ENCODE measurements at places on chromosomes 5 and 9. TPM values are rescaled to one million over a fixed set of nuclear protein-coding genes. Genes with fewer than 3 reads are reported as not detected.

C1QTNF3 gene
- total RNA-seq: 4.0 TPM

PCDH1 gene
- 28.3 TPM for total RNA-seq

GTF3C5 gene
- total RNA-seq: 68.2 TPM

SPINK6 gene
- not detected for total RNA-seq

C1QTNF2 gene
- total RNA-seq: under 0.01 TPM

TPRN gene
- total RNA-seq: 9.2 TPM

MEIKIN gene
- not detected for total RNA-seq

LCN15 gene
- total RNA-seq: not detected

LCN9 gene
- total RNA-seq: not detected

CTNNAL1 gene
- total RNA-seq: 25.0 TPM

FAM221B gene
- total RNA-seq: not detected

PCDHA9 gene
- total RNA-seq: 1.5 TPM

NOTCH1 gene
- total RNA-seq: 21.1 TPM

FBP1 gene
- 33.4 TPM for total RNA-seq

ECSCR gene
- total RNA-seq: 6.6 TPM

NR5A1 gene
- not detected for total RNA-seq

FCN2 gene
- 2.0 TPM for total RNA-seq

LCP2 gene
- total RNA-seq: 15.4 TPM

F12 gene
- total RNA-seq: 2.6 TPM

CAMK2A gene
- not detected for total RNA-seq

SPATA9 gene
- 0.33 TPM for total RNA-seq

BARHL1 gene
- not detected for total RNA-seq

ECM2 gene
- 92.2 TPM for total RNA-seq

SH3TC2 gene
- total RNA-seq: 0.48 TPM

RECK gene
- total RNA-seq: 25.6 TPM

GPR150 gene
- 0.33 TPM for total RNA-seq

CDX1 gene
- total RNA-seq: 1.3 TPM

THBS4 gene
- 2.0 TPM for total RNA-seq

CDKN2B gene
- 7.3 TPM for total RNA-seq

DNAI1 gene
- total RNA-seq: 1.6 TPM

SLC4A9 gene
- not detected for total RNA-seq

RGS7BP gene
- 1.4 TPM for total RNA-seq

PCDHGA1 gene
- total RNA-seq: 0.80 TPM

TLX3 gene
- not detected for total RNA-seq

C7 gene
- total RNA-seq: 90.1 TPM

OR1Q1 gene
- total RNA-seq: not detected

SHOC1 gene
- total RNA-seq: not detected

SVEP1 gene
- 158 TPM for total RNA-seq

SHROOM1 gene
- 2.4 TPM for total RNA-seq

GARNL3 gene
- total RNA-seq: 44.8 TPM

ADAMTS6 gene
- 6.0 TPM for total RNA-seq

THG1L gene
- total RNA-seq: 13.5 TPM

LRSAM1 gene
- 17.9 TPM for total RNA-seq

NPR2 gene
- 10.2 TPM for total RNA-seq

TNFSF15 gene
- total RNA-seq: 2.0 TPM

EGFLAM gene
- 31.5 TPM for total RNA-seq

HACD4 gene
- 3.3 TPM for total RNA-seq

MIGA2 gene
- total RNA-seq: 28.8 TPM

SGCD gene
- total RNA-seq: 6.2 TPM

SLC6A7 gene
- not detected for total RNA-seq

RNF180 gene
- total RNA-seq: 22.7 TPM

KIF3A gene
- 15.7 TPM for total RNA-seq

PAPPA gene
- total RNA-seq: 2.6 TPM

SLC34A1 gene
- not detected for total RNA-seq

ANKRD18B gene
- total RNA-seq: not detected

TPD52L3 gene
- not detected for total RNA-seq

PCDHAC2 gene
- total RNA-seq: 2.6 TPM

RBM22 gene
- 44.9 TPM for total RNA-seq

MATR3 gene
- 349 TPM for total RNA-seq

Measured in breast epithelium (tissue), 4 donors.